ENCODE measurements at places on chromosomes 11 and 22. TPM values are rescaled to one million over a fixed set of nuclear protein-coding genes. Genes with fewer than 3 reads are reported as not detected.

The SCN3B gene
- polyA plus RNA-seq, result 0.43 TPM

DNA sequence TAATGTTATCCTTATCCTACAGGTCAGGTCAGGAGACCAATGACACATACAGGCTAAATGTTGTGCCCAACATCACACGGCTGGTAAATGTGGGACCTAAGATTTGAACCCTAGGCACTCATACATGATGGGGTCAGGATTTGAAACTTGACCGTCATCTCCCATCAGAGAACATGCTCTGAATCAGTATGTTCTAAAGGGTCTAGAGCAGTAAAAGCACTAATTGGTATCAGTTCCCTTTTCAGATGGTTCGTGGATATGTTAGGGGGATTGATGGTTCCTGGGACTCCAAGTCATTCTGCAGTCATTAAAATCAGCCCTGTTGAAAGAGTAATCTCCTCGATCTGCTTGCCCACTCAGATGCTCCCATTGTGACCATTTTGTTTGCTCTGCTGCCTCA is 65.5 kb downstream of the BMAL1 start:
- no peak overlapping the region for H3K4me3 ChIP-seq
- H3K4me1 ChIP-seq, result no peaks in the 10 kb centered on the region
- no peaks in the 10 kb centered on the region for H3K36me3 ChIP-seq
- H3K27me3 ChIP-seq, result no peaks in the 10 kb centered on the region
- H3K27ac ChIP-seq, result no peak overlapping the region
- DNase-seq, result no peak

GRCh38 chr11:117232911-117233409 is 489 bp downstream of the RNF214 start:
- H3K36me3 ChIP-seq, result peaks cover 2% of the 10 kb centered on the region
- no peak overlapping the region for H3K27ac ChIP-seq
- DNase-seq, result peak; percentile 44

- peak overlapping the region; percentile 5 for H3K27ac ChIP-seq
- no peaks in the 10 kb centered on the region for H3K27me3 ChIP-seq
- no peak for DNase-seq
These were observed 18.5 kb downstream of the SLC35F2 start for GRCh38 chr11:107840129-107840484.

DNA sequence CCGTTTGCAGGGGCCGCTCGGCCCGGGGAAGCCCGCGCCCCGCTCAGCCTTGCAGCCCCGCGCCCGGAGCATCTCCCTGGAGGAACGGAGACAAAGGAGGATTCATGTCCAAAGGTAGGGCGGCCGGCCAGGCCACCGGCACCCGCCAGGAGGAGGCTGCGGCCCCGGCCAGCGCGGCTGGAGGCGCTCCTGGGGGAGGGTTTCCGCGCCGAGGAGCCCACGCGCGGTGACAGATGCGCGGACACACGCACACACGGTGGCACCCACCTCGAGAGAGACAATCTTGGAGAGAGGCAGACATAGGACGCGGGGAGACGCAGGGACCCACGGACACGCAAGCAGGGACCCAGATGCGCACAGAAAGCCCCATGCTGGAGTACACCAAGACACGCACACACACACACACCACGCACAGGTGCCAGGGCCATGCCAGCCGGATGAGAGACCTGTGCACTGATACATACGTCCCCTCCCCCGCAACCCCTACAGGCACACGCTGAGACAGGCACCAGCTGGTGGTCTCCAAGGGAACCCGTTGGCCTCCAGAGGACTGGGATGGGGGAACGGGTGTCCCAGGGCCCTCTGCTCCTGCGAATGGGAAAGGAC is 7.8 kb downstream of the SEPTIN3 start:
- DNase-seq, result peak; percentile 83
- peak overlapping the region; percentile 2 for H3K4me3 ChIP-seq
- no peaks in the 10 kb centered on the region for H3K36me3 ChIP-seq
- peaks cover 9% of the 10 kb centered on the region for H3K27me3 ChIP-seq

GRCh38 chr11:27041141-27041899 is 705 bp downstream of the BBOX1 start:
- DNase-seq, result no peak
- H3K4me1 ChIP-seq, result peaks cover 8% of the 10 kb centered on the region
- H3K4me3 ChIP-seq, result no peak overlapping the region
- H3K36me3 ChIP-seq, result no peaks in the 10 kb centered on the region
- H3K27ac ChIP-seq, result no peak overlapping the region

The IL17REL gene
- not detected for polyA plus RNA-seq

DNA sequence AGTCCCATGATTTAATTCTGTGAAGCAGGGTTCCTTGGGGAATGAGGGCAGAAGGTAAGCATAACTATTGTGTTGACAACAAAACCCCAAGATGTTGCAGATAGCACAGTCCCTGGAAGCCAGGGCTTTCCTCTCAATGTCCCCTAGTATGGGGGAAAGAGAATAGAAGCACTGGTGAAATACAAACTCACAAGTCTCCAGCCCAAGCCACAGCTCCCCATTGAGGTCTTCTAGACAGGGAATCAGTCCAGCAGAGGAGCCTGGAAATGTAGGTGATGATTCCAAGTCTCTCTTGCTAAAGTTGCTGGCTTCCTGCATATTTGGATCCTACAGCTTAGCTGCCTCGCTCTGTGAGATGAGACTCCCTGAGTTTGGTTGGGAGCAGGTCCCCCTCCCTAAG is 31.7 kb upstream of the DRD2 start:
- H3K36me3 ChIP-seq, result no peaks in the 10 kb centered on the region
- no peak overlapping the region for H3K4me3 ChIP-seq
- H3K4me1 ChIP-seq, result no peaks in the 10 kb centered on the region

DNA sequence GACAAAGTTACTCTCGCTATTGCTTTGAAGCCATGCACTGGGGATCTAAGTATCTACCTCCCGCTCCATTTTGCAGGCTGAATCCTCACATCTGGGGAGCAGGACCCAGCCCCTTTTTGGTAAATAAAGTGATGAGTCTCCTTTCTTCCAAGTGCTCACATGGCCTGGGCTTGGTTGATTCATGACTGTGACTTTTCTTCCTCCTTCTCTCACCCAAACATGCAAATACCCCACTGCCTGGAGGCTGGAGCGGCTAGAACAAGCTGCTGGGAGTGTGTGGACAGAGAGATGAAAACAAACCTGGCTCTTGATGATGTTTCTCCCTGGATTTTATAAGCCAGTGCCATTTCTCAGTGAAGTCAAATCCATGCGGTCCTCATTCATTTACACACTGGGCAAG is 72.7 kb downstream of the TRIM29 start:
- no peaks in the 10 kb centered on the region for H3K36me3 ChIP-seq
- no peak overlapping the region for H3K4me3 ChIP-seq
- H3K4me1 ChIP-seq, result no peaks in the 10 kb centered on the region
- H3K27ac ChIP-seq, result no peak overlapping the region

- H3K4me3 ChIP-seq, result no peak overlapping the region
- no peaks in the 10 kb centered on the region for H3K4me1 ChIP-seq
- H3K27me3 ChIP-seq, result no peaks in the 10 kb centered on the region
- no peak overlapping the region for H3K27ac ChIP-seq
These were observed 682.6 kb downstream of the KCNA4 start for GRCh38 chr11:29333993-29334775.

DNA sequence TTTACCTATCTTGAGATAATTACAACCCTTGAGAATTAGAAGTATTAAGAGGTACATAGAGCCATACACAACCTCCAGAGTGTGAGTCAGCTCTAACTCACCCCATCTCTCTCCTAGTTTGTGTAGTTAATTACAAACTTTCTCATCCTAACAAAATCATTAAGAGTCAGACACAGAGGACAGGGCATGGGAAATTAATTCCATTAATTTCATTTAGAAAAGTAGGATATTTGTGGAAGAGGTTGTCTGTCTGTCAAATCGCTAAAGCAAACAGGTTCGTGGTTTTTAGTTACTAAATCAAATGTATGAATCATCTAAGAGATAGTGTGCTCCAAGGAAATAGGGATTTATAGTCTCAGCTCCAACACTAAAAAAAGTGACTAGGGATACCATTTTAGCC is 1261.4 kb upstream of the TENM4 start:
- H3K27ac ChIP-seq, result no peak overlapping the region
- no peaks in the 10 kb centered on the region for H3K27me3 ChIP-seq
- no peak for DNase-seq
- H3K4me1 ChIP-seq, result no peaks in the 10 kb centered on the region
- H3K4me3 ChIP-seq, result no peak overlapping the region

Measured in kidney (tissue), 22 donors.